Activated B cell treated with CpG ODN at 0.5 μM for 24 hours (primary cell): ENCODE measurements at places on chromosomes 7 and 10.
A peak's percentile ranks its signal among the peaks of the same experiment; 100 is the strongest.

DNA sequence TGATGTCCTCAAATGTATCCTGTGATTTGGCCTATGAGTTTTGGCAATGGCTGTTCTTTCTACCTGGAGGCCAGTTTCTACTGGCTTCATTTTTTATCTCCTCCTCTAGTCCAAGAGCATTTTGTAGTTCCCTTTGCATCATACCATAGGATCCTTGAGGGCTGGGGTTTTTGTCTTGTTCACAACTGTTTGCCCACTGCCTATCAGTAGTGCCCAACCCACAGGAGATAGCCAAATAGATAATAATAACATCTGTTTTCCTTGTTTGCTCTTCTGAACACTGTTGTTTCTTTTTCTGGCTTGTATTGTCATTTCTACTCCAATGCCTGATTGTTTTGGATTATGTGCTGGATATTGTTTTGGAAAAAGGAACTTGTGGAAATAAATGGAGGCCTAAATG lies 3.4 kb downstream of the CDK1 start:
- no peak for DNase-seq

DNA sequence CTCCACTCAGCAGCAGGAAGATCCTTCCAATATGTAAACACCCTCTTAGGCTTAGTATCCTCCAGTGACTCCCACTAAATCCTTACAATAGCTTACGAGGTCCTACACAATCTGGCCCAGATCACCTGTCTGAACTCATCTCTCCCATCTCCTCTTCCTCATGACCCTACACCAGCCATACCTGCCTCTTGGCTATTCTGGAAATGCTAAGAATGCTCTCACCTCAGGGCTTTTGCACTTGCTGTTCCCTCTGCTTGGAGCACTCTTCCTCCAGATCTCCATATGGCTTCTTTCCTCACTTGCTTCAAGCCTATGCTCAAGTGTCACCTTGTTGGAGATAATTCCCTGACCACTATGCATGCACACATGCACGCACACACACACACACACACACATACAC lies 50.8 kb upstream of the FRMD4A start:
- no peak for DNase-seq

- no peak for DNase-seq
Observed at GRCh38 chr10:80202934-80203834, 2.2 kb downstream of the ANXA11 start.

DNA sequence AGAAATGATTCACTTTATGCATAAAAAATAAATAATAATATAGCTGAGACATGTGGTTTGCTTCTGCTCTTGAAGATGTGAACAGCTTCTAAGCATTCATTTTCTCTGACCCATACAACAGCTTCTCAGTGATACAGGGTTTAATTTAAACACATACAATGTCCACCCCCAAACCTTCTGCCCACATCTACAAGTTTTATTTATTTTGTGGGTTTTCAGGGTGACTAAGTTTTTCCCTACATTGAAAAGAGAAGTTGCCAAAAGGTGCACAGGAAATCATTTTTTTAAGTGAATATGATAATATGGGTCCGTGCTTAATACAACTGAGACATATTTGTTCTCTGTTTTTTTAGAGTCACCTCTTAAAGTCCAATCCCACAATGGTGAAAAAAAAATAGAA lies 17.2 kb downstream of the INHBA start:
- DNase-seq, result no peak

DNA sequence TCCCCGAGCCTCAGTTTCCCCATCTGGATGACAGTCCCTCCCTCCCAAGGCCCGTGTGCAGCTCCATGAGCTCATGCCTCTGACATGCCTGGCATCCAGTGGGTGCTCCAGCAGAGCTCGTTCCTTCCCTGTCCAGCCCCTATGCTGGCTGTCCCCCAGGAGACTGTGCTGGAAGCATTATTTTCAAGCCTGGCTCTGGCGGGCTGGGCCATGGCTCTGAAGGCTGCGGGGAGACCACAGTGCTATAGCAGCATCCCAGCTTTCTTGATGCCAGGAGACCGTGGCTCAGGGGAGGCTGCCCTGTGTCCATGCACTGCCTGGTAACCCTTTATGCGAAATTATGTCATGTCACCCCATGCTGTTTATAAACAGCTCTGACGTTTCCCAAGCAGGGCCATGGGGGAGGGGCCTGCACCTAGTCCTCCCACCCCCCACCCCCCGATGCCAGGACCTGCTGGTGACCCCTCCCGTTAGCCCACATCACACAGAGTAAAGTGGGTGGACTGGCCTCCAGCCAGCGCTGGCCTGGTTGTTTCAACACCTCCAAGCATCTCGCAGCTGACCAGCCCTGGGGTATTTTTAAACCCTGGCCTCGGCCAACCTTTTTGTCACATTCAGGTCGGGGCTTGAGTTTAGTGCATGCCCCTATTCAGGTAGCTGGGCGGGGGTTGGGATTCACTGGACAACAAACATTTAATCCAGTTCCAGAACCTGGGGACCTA lies 105.9 kb upstream of the ZNF716 start:
- no peak for DNase-seq

- DNase-seq, result no peak
Observed at GRCh38 chr7:6273380-6273837, 985 bp upstream of the CYTH3 start.

DNA sequence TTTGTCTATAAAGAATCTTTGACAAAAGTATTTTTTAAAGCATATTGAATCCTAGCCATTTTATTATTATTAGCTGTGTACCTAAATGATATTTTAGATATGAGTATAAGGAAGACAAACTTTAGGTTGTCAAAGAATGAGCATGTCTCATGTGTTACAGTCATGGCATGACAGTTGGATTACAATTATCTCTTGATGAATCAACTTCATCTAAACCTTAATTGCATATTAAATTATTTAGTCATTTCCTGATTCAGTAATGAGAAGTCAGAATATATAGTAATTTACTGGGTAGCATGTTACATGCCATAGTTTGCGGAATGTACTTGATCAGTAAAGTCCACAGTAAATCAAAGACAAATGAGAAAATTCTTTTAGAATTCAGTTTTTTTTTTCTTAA lies 59.2 kb downstream of the MAPK8 start:
- no peak for DNase-seq

GRCh38 chr10:101236376-101237080 lies 7.3 kb upstream of the LBX1 start:
- DNase-seq, result no peak

- DNase-seq, result no peak
Observed at GRCh38 chr10:109932391-109932790, 9.1 kb upstream of the XPNPEP1 start.

DNA sequence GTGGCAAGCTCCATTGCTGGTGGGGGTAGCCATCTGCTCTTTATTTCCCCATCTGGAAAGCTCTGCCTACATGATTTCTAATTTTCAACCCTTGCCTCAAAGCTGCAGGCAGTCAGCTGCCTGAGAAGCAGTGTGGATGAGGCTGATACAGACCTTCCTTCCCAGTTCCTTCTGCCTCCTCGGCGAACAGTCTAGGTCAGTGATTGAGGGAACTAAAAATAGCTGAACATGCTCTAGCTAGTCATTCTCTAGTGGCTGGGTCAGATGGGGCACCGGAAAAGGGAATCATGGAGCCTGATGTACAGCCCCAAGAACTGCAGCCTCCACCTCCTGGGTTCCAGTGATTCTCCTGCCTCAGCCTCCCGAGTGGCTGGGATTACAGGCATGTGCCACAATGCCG lies 48.7 kb downstream of the NAMPT start:
- no peak for DNase-seq

DNA sequence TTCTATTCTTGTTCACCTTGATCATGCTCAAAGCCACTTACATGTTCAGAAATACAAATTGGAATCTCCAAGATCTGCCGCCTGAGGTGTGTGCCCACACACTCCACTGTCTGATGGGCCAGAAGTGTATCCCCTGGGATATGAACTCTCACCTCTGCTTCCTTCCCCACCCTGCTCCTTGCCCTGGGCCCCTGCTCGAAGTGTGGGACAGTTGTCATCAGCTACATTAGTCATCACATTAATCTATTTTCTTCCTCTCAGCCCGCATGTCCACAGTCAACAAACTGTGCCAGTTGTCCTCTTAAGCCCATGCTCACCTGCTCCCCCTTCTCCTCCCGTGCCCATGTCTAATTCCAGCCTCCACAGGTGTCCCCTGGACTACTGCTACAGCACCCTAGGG lies 154.7 kb downstream of the PTPN20 start:
- DNase-seq, result no peak

DNA sequence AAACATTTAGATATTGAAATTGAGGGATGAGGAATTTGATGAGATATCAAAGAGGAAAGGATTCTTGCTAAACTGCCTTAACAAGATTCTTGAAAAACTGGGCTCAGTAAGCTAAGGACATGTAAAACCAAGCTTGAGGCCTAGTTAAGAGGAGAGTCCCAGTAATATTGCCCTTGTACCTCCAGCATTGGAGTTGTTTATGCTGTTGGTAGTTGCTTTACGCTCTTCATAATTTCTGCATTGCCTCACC lies 156.1 kb upstream of the TRIM24 start:
- DNase-seq, result no peak

- no peak for DNase-seq
Observed at GRCh38 chr10:72736828-72737220, 44.9 kb downstream of the MCU start.

DNA sequence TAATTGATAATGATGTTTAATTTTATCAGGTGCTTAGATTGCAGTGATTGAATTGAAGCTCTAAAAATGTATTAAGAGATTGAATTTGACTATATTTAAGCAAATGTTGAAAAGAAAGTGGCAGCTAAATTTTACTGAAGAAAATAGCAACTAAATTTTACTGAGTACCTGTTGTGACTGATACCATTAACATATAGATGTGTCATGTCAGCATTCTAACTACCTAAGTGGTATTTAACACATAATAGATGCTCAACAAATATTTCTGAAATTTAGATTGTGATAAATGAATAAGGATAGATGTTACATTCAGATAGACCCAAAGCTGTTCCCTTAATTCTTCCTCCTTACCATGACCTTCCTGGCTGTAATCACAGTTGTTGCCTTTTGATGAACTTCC lies 350.9 kb upstream of the VWC2 start:
- no peak for DNase-seq

DNA sequence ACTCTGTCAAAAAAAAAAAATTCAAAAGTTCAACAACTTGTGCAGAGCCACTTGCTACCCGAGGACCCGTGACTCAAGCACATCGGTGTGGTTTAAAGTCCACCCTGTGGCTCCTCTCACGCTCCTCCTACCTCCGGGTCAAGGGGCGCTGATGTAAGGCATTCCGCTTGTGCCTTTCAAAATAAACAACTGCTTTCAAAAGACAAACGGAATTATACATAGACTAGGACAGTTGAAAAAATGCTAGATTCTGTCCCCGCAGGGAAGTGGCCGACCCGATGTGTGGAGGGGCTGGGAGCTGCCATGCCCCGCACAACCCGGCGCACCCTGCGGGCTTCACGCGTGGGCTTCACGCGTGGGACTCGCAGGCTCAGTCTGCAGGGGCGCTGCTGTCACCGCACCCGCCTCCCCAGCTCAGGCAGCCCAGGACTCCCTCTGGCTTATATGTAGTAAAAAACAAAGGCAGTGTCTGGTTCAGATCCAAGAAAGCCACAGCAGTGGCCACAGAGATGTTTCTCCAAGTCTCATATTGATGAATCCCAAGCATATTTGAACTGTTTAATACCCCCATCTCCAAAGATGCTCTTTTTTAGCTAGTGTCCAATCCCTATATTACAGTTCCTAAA lies 239.7 kb upstream of the INHBA start:
- no peak for DNase-seq

DNA sequence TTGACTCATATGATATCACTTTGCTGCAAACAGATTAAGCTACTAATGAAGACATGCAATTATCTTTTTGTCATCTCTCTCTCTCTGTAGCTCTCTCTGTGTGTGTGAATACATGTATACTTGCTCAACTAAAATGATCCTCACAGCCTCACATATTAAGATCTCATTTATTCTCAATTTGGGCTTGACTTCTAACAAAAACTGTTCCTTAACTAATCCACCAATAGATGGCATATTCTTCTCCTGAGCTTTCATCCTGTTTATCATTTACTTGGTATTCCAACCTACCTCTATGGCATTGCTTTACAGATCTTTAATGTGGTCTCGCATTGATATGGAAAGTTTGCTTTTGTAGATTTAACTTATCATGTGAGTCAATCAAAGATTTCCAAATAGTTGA lies 540.4 kb downstream of the CNTNAP2 start:
- no peak for DNase-seq

DNA sequence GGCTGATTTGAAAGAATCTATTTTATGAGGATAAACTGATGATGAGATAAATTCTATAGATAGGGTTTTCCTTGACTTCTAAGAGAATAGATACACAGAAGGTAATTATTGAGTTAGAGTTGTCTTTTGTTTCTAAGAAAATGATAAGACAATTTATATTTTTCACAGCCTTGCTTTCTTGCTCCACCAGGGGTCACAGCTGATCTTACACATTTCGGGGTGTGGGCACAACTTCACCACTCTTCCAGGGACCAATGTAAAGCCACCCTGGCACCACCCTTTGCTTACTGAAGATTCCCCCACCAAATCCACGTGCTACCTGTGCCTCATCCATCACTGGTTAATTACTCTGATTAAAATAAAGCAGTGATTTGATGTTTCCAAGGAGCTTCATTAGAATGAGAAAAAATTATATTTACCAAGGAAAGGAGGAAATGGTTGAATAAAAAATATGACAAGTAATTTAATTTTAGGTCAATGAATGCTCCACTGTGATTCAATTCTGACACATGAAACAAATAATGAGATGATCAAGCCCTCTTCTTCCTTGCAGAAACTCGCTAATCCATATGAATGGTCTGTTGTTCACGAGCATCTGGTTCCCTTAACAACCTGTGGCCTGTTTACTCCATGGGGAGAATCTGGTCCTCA lies 177.3 kb upstream of the TNS3 start:
- DNase-seq, result no peak

- peak; percentile 32 for DNase-seq
Observed at GRCh38 chr10:89887830-89888229, 186.4 kb downstream of the KIF20B start.

DNA sequence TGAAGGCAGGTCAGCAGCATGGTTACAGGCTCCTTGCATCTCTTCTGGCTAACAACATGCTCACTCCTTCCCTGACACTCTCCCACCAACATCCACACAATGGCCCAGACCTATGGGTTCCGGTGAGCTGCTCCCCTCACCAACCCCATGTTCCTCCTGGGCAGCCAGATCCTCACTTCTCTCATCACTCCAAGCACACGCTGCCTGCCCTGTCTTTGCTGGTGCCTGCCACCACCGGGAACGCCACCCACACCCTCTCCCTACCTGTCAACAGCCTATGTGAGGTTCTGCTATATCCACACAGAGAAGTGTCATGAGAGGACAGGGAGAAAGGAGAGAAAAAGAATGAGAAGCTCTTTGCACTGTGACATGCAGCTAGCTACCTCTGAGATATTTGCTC lies 14.6 kb downstream of the PARP12 start:
- no peak for DNase-seq

- DNase-seq, result no peak
Observed at GRCh38 chr10:76037531-76038155, 606.2 kb downstream of the LRMDA start.

- DNase-seq, result peak; percentile 20
Observed at GRCh38 chr10:45580371-45581215, 92.0 kb downstream of the ZFAND4 start.

GRCh38 chr7:24910551-24911212 lies 69.3 kb downstream of the OSBPL3 start:
- DNase-seq, result no peak
